ENCODE measurements at places on chromosomes 13 and 19. TPM values are rescaled to one million over a fixed set of nuclear protein-coding genes. Genes with fewer than 3 reads are reported as not detected.

GRCh38 chr13:58573743-58574142 is 942.2 kb downstream of the PCDH17 start:
- no peak for DNase-seq

DNA sequence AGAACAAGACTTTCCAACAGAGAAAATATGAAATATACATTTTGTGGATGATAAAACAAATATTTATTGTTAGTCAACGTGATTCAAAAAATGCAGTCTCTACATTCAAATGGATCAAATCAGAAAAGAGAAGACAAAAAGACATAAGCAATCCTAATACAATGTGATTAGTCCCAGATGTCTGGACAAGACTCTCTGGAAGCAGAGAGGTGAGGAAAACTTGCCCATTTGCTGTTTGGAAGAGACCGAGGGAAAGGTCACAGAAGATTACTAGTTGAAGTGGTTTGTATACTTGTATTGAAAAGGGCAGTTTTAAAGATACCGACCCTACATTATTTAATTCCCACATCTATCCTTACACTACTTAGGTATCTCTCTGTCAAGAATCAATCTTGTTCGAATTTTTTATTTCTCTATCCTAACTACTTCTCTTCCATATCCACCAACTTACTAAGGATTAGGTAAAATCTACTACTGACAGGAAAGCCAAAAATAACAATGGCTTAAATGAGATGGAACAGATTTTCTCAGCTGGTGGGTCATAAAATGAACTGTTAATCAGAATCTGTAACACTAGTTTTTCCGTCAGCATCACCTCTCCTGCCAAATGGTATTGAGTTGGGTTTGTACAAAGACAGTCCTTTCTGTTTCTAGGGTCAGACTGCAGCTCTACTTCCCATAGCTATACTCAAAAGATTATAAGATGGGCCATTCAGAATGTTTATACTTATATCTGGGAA is 497.1 kb downstream of the DCT start:
- no peak for DNase-seq

DNA sequence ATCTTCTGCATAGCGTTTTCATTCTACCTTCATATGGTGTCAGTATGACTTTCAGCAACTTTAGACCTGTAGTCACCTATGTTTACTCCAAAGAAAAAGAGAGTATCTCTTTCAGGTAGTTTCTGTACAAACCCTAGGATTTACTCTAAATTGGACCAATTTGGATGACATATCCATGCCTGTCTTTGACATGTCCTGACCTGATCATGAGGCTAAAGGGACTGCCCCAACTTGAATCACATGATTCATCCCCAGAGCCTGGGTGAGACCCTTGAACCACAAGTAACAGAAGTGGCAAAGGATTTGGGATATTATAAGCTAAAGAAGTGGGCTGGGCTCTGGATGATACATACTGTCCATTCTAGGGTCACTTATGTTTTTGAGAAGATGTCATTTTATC is 124.5 kb upstream of the CSNK1A1L start:
- no peak for DNase-seq

DNA sequence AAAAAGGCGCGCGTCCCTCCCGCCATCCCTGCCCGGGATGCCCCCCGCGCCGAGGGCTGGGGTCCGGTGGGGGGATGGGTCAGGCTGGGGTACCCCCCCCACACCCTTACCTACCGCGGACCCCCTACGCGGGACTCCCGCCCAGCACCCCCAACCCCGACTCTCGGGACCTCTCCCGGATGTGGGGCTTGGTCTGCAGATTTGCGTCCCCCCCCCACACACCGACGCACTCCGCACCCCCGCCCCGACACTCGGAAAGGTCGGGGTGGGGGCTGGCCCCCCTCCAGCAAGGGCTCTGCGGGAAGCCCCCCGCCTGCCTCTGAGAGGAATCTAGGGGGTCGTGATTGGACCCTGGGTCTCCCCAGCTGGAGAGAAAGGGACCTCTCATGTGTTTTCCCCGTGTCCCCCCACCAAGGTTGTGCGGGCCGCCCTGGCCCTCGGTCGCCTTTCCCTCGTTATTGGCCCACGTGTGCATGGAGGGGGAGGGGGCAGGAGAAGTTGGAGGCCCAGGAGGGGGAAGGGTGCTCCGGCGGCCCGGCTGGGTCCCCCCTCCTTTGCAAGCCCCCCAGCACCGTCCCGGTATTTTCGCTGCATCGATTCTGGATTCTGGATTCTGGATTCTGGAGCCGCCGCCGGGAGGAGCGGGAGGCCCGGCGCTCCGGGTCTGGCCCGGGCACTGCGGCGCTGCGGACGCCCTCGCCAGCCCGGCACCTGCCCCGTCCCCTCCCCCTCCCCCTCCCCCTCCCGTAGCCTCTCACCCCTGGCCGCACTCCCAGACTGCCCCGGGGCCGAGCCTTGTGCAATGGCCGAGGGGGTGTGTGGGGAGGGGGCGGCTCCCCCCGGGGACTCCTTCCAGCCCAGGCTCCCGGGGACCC is 607 bp downstream of the NFIC start:
- DNase-seq, result peak; percentile 57

- DNase-seq, result peak; percentile 75
Measured at GRCh38 chr13:24802074-24802473, 38.1 kb downstream of the RNF17 start.

GRCh38 chr13:26722321-26722720 is 38.3 kb downstream of the GPR12 start:
- DNase-seq, result no peak

DNA sequence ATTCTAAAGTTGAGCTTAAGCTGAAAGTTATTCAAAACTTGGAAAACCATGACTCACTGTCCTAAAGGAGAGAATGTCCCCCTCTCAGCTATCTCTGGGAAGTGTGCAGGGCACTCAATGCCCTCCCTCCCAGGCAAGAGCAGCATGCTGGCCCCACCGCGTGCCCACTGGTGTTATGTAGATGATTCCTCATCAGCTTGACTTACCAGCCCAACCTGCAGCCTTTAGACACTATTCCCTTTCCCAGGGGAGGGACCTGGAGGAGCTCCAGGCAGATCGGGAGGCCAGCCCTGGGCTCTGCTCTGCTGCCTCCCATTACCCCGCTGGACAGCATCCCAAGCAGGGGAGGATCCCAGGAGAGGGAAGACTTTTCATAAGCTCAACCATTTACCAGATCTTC is 124.6 kb downstream of the FGF14 start:
- no peak for DNase-seq

DNA sequence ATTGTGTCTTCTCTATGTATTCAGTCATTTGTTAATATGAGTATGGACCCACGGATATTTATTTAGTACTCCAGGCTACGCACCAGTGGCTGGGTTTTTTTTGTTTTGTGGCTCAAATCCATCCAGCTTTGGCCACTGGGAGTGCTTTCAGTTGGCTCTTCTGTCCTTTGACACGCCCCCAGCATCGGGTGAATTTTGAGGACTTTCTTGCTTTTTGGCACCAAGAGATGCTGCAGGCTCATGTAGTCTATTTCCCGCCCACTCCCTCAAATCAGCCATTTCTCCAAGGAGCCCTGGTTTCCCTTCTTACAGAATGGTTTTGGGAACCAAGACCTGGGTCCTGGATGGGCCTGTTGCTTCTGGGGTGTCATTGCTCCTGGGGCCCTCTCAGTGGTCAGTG is 55.8 kb downstream of the SMARCA4 start:
- no peak for DNase-seq

DNA sequence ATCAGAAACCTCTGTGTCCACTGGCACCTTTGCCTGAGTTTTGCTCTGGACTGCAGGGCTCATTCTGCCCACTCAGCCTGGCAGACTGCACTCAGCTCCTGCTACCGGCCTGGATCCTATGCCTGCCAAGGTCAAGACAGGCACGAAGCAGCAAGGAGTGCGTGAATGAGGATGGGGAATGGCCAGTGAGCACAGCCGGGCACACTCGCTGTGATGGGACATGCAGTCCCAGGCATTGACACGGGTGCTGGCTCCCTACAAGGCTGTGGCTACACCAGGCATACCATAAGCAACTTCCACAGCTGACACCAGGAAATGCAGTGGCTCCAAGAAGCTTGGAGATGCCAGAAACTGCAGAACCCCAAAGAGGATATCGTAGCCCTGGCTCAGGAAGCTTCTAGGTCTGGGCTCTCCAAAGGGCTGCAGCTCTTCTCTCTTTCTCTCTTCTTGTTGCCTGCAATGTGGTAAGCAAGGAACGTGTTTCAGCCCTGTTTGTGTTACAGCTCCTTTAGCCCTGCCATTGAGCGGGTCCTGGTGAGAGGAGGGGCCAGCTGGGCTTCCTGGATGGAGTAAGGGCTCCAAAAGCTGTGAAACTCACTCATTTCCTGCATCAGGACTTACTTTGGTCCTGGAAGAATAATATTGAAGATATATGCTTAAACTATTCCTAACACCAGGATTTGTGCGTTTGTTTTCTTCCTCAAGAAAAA is 832.6 kb upstream of the SLITRK5 start:
- no peak for DNase-seq

GRCh38 chr13:98761986-98762616 is 9.6 kb upstream of the SLC15A1 start:
- DNase-seq, result no peak

- no peak for DNase-seq
Measured at GRCh38 chr13:63636316-63636993, 2220.8 kb upstream of the PCDH20 start.

DNA sequence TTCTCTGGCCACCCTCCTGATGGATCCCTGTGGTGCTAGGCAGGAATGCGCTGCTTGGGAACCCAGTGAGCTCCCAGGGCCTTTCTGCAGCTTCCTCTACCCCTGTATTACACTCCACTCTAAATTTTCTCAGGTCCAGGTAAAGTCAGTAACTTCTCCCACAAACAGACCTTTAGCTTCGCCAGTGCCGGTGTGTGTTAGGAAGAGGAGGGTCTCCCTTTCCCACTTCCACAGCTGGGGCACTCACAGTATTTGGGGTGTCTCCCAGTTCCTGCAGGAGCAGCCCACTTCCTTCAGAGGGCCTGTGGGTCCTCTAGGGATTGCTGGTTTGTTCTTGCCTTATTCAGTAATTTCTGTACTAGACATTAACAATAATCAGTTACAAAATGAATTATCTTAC is 193.5 kb upstream of the PCDH17 start:
- DNase-seq, result no peak

RDH8 gene
- total RNA-seq, result not detected

RFPL4A gene
- not detected for total RNA-seq

PPP6R1 gene
- total RNA-seq, result 57.1 TPM

SULT2A1 gene
- total RNA-seq, result not detected

ERICH4 gene
- not detected for total RNA-seq

All from LHCN-M2 (cell line).